Osteoblast (primary cell): ENCODE measurements at places on chromosomes 1 and 21.
A peak's percentile ranks its signal among the peaks of the same experiment; 100 is the strongest.

DNA sequence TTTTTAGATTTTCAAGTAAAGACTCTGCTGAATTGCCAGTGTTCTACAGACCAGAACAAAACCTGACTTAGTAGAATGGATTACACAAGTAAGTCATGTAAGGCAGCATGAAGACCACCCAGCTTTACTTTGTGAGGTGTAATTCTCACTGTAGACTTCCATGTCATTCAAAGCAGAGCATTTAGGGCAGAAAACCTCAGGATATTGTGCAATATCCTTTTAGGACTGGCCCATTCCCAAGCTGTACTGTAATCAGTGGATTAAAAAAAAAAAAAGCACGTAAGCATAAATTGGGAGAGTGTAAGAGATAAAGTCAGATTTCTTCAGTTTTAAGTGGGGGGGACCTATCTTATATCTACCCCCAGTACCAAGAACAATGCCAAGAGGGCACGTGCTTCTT lies 380.5 kb upstream of the PRMT6 start:
- no peak for DNase-seq

DNA sequence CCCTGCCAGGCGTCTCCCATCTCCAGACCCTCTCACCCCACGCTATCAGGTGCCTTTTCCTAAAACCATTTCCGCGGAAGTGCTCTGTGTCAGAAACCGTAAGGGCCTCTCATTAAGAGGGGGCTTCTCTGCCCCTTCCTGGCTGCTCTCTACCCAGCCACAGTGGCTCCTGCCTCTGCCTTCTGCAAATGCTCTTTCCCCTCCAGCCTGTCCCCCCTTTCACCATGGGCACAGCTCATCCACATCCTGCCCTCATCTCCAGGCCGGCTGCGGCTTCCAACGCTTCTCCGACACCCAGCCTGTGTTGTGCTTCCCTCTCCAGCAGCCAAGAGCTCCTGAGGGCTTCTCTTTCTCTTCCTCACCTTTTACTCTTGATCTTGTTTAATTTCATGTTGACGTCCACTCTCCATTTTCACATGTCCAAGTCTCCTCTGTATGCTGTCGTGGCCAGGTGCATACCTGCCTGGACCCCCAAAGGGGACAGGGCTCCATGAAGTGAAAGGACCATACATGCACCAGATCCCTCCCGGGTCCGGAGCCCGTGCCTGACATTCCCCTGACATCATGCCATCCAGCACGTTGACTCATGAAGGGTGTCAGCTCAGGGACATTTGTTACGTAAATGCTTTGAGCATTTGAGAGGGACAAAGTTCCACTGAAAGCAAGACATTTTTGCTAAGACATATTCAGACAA lies 306.5 kb downstream of the AJAP1 start:
- DNase-seq: no peak

DNA sequence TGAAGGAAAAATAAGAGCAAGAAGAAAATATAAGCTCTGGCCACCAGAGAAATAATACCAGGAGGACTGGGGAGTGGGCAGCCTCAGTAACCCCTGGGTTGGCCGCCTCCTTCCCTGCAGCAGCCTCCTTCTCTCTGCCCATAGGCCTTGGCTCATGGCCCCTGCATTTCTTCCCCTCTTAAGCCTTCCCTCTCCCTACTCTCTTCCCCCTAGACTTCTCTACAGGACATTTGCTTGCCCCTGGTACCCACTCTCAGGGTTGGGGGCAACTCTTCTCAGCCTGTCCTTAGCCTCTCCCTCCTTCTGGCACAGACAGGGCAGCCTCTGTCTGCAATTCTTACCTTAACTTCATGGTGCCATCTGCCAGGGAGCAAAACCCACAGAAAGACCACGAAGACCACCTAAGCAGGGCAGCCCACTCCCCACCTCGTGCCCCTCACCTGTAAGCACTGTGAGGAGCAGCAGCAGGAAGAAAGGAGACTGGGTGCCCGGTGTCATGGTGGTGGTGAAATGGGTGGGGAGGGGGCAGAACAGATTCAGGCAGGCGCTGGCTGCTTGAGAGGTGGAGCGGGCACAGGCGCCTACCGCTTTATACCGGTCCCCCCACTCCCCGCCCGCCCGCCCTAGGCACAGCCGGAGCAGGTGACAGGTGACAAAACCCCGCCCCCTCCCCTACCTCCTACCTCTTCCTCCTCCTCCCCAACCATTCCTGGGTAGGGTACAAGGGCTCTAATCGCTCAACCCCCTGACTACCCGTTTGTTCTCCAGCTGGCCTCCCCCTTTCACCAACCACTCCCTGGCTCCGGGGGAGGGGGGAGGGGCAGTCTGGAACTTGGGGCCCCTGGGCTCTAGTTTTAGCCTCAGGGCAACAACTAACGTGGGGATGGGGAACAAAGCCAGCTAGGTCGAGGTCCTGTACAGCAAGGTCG lies 15.1 kb downstream of the THBS3 start:
- DNase-seq: peak; percentile 86

- peak; percentile 47 for DNase-seq
Observed at GRCh38 chr1:114026797-114027196, 47.5 kb downstream of the OLFML3 start.

- DNase-seq: no peak
Observed at GRCh38 chr21:38678827-38679226, 126.9 kb upstream of the ETS2 start.

DNA sequence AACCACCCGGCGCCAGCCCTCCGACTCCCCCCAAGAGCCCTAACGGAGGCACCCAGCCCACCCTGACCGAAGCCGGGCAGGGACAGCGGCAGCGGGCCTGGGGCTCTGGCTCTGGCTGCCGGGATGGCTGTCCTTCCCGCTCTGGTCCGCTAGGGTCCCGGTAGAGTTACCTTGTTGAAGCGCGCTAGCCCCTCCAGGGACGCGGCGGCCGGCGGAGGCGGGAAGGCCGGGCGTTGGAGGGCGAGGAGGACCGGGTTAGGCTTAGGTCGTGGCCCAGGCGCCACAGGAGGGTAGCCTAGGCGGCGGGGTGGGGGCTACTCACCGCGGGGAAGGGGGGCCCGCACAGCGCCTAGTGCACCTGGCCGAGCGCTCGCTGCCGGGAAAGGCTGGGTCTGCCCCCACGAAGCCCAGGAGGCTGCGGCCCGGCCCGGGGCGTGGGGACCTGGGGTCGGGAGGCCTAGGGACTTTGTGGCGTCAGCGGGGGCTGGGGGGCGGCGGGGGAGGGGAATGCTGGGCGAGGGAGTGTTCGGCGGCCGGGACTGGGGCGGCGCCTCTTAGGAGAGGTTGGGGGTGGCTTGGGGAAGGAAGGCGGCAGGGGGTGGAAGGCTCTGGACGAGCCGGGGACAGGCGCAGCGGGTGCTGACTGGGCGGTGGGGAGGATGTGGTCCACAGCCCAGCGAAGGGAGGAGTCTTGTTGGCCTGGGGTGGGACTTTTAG lies at the start of gene TRIM17:
TRIM17 (minus strand) TSS at position 645 of the 717 bp plus-strand sequence. CDS start 1,789 bp downstream, outside the sequence.
- DNase-seq: peak; percentile 87

DNA sequence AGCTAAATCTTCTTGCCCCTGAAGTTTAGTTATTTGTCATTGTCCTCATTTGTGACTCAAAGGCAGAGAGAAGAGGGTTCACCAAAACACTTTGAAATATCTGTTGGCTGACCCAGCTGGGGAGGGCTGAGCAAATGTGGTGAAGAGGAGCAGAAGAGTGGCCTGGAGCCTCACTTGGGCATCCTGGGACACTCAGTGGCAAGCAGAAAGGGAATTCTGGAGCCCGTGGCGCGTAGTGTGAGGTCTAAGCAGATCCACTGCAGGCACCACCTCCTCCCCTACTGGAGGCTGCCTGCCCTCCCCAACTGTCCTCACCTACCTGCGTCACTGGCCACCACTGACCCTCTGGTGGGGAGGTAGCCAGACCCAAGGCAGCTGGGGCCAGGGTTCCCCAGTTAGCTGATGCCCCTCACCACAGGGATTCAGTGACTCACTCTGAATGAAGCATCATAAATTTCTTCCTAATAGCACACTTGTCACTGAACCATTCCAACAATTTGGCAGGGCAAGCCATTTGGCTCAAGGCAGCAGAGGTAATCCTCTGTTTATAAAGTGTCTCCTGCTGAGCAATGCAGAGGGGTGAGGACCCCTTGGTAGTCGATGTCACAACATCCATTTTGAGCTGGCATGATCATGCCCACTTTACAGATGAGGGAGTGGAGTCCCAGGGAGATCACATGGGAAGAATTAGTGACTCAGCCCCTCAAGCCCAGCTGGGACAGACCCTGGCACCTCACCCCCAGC lies 80.3 kb downstream of the NENF start:
- DNase-seq: peak; percentile 85

GRCh38 chr1:56472860-56473259 lies 106.5 kb downstream of the PLPP3 start:
- no peak for DNase-seq

DNA sequence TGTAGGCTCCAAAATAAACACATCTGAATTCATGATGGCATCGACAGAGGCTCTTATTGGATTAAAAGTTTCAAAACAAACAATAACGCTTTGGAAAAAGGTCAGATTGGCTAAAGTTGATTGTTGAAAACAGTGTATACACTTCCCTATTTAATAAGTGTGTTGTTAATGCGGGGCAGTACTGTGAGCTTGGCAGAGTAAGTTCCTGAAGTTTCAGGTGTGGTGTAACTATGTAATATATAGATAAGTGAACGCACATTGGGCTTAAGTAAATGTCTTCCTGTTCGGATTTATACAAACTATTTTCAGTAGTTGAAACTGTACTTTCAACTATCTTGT lies 810 bp downstream of the ZBTB37 start:
- peak; percentile 42 for DNase-seq

GRCh38 chr1:119565131-119565772 lies 58.2 kb downstream of the HSD3B1 start:
- no peak for DNase-seq

DNA sequence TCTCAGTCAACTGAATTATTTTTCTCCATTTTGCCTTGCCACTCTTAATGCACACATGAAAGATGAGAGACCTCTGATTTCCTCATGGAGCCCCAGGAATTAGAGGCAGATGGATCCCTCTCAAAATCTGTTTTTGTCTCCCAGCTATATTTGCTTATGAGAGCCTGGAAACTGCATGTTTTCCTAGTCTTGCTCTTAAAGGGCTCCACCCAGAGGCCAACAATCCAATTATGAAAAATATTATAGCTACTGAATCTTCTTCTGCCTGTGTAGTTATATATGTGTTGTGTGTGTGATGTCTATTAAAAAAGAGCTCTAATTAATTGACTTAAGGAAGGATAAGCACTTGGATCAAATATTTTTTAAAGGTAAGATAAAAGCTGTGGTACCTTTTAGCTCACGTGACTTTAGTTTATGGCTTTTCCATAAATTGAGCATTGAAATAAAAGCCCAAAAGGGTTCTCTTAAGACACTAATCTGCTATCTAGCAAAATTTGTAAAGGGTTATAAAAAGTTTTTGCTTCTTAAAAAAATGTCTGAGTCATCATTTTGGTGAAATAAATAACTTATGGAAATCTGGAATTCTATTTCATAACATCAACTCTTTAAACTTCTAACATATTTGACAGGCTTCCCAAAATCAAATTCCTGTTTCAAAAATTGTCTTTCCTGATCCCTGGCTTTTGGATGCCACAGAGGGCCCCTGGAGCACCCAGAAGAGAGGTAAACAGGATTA lies 31.2 kb upstream of the TSPEAR start:
- DNase-seq: peak; percentile 65

DNA sequence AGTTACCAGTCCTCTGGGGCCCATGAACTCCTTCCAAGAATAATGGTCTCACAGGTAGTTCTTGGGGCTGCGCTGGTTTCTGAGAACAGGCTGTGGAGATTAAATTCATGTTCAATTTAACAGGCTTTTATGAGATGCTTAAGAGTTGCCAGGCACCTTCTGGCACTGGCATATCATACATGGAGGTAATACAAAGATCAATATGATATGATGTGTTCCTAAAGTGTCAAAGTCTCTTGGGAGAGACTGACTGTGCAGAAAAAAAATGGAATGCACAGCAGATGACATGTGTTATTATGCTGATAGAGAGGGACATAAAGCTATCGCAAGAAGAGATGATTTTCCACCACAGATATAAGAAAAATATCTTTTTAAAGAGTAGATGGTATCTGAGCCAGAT lies 6.8 kb downstream of the CYP2J2 start:
- no peak for DNase-seq

DNA sequence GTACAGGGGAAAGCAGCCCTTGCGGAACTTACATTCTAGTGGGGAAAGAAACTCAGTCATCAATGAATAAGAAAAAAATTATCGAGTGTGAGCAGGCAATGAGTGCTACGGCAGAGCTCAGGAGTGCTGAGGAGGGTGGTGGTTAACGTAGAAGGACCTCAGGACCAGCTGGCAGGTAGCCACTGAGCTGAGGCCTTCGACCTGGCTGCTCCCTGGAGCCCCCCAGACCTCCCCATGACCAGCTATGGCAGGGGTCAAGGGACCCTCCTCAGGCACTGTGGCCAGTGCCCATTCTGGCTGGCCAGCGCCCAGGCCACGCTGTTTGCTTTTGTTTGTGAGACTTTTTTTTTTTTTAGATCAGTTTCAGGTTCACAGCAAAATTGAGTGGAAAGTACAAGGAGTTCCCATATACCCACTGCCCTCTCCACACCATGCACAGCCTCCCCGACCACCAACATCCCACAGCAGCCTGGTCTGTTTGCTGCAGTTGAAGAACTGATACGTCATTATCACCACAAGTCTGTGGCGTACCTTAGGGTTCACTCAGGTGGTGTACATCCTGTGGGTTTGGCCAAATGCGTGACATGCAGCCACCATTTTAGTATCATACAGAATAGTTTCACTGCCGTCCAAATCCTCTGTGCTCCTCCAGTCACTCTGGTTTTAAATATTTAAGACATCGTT lies 11.8 kb upstream of the TTC22 start:
- peak; percentile 54 for DNase-seq

DNA sequence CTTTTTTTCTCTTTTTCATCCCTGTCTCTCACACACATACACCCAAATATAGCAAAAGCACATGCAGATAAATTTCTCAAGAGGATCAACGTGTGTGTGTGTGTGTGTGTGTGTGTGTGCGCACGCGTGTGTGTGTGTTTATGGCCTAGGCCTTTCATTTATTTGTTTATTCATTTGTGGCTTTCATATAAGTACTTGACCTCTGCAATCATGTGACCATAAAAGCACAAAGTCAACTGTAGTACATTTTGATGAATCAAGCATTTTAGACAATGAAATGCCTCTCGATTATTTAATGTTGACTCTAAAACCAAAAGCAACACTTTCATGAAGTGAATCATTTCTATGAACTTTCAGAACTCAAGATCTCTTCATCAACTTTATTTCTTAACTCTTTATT lies 194.1 kb upstream of the ADGRL2 start:
- no peak for DNase-seq

DNA sequence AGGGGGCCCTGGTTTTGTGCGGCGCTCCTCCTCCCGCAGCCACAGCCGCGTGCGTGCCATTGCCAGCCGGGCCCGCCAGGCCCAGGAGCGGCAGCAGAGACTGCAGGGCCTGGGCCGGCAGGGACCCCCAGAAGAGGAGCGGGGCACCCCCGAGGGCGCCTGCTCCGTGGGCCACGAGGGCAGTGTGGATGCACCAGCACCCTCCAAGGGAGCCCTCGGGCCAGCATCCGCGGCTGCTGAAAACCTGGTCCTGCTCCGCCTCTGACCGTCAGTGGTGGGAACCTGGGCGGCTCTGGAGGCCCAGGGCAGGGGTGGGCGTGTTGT lies 21.5 kb downstream of the PANK4 start:
- DNase-seq: peak; percentile 94
